Activated CD4-positive, alpha-beta T cell treated with anti-CD3 and anti-CD28 coated beads for 4 hours (primary cell): ENCODE measurements at places on chromosomes 3 and 15.

DNA sequence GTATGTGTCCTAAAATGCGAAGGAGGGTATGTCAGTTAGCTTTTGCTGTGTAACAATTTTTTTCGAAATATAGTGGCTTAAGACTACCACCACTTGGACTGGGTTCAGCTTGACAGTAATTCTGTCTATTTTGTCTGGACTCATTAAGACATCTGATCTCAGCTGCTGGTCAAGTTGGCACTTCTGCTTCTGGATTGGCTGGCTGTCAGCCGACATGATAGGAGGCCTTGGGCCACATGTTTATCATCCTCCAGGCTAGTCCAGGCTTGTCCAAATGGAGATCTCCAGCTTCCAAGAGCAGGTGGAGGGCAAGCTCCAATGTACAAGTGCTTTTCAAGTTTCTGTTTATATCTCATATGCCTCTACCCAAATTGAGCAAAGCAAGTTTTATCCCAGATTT is 95.9 kb downstream of the GALK2 start:
- no peak for DNase-seq

DNA sequence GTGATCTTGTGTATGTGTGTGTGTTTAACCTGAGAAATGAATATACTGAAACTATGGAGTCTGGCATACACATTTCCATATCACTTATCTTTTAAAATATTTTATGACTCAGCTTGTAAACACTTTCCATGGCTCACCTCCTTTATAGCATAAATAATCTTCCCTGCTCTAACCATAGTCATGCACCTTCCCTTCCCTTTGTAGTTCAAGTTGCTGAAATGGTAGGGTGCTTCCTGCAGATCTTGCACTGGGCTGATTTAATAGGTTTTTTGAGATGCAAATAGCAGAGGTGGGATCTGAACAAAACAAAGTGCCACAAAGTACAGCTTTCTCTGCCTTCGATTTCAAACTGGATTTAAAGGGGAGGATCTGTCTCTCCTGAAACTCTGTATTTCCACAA is 712.7 kb upstream of the LMCD1 start:
- DNase-seq, result no peak

GRCh38 chr15:89837134-89837829 is 22.6 kb upstream of the ANPEP start:
- DNase-seq, result no peak

- DNase-seq, result no peak
These were observed 871.2 kb downstream of the TUSC7 start for GRCh38 chr3:117580806-117581205.

DNA sequence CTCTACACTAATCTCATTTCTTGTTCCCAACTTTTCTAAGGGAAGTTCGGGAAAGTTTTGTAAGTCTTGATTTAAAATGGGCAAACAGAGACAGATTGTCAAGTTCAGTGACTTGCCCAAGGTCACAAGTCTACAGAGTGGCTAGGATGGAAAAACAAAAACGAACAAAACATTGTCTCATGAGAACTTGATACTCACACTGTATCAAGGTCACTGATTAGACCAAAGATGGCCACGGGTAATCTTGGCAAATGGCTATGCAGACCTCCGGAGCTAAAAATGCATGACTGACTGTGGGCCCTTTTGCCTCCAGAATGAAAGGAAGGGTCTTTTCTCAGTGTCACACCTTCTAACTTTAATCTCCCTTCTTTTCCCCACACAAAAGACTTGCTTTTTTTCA is 460.9 kb downstream of the FOXP1 start:
- no peak for DNase-seq

DNA sequence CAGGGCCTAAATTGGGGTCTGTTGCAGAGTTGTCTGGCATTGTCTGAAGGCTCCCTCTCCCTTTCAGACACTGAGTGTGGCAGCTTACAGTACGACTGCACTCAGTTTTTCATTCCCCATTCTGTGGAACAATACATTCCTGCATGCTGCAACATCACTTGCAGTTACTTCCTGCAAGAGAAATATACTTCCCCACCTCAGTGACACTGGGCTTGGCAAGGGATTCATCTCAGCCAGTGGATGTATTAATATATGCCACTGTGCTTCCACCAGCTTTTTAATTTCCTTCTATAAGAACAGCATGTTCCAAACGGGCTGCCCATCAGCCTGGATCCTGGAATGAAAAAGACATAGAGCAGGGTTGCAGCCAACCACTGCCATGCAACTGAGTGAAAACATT is 23.1 kb downstream of the B3GALNT1 start:
- no peak for DNase-seq

- DNase-seq, result no peak
These were observed 252.7 kb downstream of the EPHA3 start for GRCh38 chr3:89360156-89360555.

GRCh38 chr3:64152086-64152485 is 73.2 kb downstream of the PRICKLE2 start:
- no peak for DNase-seq

DNA sequence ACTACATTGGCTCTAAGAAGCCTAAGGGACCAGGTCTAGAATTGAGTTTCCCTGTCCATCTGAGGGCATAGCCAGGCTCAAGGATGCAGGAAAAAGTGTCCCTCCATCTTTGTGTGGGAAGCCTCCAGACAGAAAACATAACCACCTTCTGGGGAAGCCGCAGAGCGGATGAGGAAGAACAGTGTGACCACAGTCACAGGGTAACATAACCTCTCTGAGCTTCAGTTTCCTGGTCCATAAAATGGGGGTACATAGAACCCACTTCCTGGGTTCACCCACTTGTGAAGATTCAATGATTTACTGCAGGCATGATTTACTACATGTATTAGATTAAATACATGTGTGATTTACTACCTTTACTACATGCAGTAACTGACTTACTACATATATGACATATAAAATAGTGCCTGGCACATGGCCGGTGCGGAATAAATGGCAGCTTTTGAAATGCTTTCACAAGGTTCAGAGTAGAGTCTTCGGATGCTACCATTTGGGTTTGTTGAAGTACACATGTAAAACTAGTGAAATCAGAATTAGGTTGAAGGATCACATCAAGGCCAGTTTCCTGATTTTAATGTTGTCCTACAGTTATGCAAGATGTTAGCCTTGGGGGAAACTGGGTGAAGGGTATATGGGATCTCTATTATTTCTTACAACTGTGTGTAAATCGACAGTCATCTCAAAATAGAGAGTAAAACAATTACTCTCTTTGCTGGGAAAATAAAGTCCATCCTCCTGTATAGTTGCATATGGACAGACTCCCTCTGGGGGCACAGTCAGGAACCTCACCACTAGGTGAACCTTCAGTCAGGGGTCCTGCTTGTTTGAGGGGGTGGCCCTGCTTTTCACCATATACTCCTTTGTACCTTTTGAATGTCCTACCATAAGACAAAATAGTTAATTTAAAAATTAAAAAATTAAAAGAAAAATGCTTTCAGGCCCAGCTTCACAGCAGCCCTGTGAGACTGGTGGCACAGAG is 86.0 kb downstream of the SEMA5B start:
- no peak for DNase-seq

- no peak for DNase-seq
These were observed 365.6 kb downstream of the MAGI1 start for GRCh38 chr3:65672871-65673815.
